ENCODE measurements at places on chromosomes 1 and 21. TPM values are rescaled to one million over a fixed set of nuclear protein-coding genes. Genes with fewer than 3 reads are reported as not detected.

GRCh38 chr1:183048087-183049085 is 25.2 kb downstream of the LAMC1 start:
- no peak for DNase-seq

- no peak for DNase-seq
These were observed 1265.9 kb downstream of the BRINP3 start for GRCh38 chr1:189211742-189212141.

FALEC gene
- 3.6 TPM for total RNA-seq

KLHDC8A gene
- total RNA-seq: 4.4 TPM

- no peak for DNase-seq
These were observed 42.4 kb downstream of the OLFML3 start for GRCh38 chr1:114021665-114022099.

DNA sequence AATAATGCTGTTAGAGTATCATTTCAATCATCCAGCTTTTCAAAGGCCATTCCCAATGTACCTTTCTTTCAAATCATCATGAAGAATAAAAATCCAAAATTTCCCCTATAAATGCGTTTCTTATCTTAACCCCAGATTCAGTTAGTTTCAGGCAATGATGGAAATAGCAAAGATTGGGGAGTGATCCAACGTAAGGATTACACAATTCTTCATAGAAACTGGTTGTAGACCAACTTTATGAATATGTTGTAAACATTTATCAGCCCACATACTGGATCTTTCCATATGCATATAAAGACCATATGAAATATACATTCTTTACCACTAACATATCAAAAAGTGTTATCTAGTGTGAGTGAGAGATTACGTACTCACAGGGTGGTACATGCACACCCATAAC is 92.7 kb downstream of the ZC3H11B start:
- no peak for DNase-seq

DNA sequence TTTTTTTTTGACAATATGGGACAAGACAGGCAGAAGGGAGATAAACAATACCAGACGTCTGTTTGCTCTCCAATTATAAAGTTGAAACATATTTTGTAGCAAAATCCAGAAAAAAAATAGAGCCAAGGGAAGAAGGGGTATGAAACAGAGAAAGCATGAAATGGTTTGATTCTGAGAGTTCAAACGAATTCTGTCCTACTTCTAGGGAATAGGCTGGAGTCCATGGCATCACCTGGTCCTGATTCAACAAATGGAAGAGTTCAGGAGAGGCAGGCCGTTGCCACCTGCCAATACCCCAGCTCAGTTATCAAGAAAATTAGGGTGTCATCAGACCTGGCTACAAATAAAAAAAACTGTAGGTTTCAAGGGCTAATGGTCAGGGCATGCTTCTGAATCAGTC is 71.8 kb downstream of the CLSTN1 start:
- no peak for DNase-seq

ZNF697 gene
- 0.92 TPM for total RNA-seq

GRCh38 chr1:157105988-157106812 is 6.6 kb upstream of the ETV3L start:
- DNase-seq: no peak

DNA sequence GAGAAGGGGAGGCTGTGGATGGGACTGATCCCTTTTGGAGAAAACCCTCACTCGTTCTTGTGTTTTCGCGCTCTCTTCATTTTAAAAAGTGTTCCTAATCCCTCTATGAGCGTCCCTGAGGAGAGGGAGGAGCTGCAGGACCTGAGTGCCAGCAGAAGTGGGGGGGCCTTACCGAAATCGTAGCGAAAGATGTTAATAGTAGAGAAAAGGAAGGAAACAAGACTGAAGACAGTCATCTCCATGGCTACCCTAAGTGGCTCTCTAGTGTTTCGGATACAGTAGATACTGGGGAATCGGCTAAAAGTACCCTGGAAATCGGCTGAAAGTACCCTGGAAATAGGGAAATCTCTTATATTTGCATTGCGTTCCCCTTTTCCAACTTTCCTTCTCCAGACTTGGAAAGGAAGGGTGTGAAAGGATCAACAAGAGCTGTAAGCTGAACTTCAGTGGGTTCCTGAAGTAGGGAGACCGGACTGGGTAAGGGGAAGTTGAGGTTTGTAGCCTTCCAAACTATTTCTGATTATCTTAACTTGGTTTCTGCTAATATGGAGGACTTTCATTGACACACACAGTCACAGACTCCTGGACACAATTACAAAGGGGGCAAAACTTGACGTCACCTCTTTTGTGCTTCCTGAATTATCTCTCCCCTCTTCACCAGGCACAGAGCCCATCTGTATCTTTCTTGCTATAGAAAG is 486 bp upstream of the DSTYK start:
- no peak for DNase-seq

- DNase-seq: no peak
These were observed 4.5 kb downstream of the TTC24 start for GRCh38 chr1:156583821-156584622.

DNA sequence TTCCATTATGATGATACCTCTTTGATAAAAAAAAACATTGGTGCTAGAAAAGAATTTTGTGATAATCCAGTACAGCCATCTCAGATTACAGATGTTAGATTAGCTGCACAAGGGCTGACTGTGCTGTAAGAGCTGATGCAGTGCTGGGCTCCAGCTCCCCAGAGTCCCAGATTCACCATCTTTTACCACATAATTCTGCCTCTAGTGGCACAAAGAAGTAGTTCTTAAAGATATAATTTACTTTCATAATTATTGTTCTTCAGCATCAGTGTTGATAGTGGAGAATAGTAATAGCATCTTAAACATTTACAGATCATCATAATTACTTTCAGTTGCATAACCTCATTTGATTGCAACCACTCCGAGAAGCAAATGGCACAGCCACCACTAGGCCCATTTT is 262.1 kb downstream of the BRINP2 start:
- DNase-seq: no peak

GRCh38 chr1:29370067-29370466 is 133.7 kb downstream of the PTPRU start:
- no peak for DNase-seq

DNA sequence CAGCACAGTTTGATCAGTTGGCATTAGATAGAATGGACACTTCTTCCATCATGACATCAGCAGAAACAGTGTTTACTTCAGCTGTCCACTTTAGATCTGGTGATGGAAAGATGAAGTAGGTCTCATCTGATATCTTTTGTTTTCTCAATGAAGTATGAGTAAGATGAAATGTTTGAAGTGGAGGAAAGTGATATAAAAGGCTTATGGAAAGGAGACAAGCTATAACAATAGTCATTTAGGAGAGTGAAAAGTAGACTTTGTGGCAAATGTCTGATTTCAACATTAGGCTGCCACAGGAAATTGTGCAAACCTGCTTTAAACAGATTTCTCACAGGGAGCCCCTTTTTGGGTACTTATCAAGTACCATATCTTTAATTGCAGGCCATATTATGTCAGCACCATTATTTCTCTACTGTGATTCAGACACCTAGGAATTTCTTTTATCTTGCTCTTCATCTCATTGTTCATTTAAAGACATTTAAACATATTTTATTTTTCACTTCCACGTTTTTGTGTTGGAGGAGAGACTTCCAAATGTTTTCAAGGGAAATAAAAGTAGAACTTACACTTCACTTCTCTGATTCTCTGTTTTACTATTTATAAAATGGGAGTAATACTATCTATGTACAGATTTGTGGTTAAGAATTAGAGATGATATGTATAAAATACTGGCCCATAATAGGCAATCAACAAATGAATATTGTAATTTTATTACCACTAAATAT is 18.1 kb downstream of the PDC start:
- no peak for DNase-seq

- DNase-seq: no peak
These were observed 2.6 kb upstream of the TOR3A start for GRCh38 chr1:179079113-179079761.

DNA sequence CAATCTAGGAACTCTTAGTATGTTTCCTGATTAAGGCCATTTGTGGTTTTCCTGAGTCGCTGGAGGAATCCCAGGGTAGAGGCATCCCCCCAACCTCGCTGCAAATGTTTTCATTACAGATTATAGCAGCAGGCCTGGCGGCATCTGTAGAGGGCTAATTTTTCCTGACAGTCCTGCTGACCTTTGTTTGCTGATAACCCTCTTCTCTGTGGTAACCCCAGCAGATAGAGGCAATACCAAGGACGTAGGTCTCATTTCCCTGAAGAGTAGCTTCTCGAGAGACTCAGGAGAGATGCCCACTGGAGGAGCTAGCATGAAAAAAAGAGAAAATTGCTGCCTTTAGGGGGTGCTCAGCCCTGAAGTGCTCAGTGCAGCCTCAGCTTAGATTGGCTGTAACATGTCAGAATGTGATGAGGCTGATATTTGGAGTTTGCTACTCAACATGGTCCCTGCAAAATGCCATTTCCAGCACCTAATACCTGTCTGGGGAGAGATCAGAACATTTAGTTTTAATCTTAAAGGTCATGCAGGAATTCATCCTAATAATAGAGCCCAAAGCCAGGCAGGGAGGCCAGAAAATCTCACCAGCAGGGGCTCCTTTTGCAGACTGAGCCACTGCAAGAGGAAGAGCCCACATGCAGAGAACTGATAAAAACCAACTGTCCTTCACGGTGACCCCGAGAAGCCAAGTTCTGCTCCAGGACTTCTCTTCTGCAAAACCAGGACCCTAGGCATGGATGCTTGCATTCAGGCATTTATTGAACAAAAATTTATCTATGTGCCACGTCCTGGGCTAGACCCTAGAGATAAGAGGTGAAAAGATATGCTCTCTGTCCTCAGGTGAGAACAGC is 184.5 kb downstream of the KAZN start:
- no peak for DNase-seq

DNA sequence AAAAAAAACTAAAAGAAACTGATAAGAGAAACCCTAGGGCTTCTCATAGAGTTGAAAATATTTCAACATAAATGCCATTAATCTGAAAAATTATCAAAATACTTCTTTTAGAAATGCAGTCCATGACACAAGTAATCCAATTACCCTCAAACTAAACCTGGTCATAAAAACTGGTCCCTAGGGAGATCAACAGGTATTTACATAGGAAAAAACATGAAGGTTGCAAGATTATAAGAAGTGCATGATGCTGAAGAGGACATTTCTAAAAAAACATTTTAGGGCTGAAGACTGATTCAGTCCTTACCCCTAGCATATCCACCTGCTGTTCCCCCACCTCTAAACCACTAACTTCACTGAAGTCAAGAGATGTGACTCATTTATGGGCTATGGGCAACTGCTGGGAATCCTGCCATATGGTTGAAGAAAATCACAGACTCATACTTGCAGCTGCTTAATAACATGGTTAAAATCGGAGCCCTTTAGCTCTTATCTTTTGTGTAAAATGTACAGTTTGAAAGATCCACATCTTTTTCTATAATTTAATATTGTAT is 131.0 kb upstream of the RUNX1 start:
- no peak for DNase-seq

- no peak for DNase-seq
These were observed 382.8 kb downstream of the AMY1C start for GRCh38 chr1:104132382-104132973.

KRTAP10-1 gene
- not detected for total RNA-seq

DNA sequence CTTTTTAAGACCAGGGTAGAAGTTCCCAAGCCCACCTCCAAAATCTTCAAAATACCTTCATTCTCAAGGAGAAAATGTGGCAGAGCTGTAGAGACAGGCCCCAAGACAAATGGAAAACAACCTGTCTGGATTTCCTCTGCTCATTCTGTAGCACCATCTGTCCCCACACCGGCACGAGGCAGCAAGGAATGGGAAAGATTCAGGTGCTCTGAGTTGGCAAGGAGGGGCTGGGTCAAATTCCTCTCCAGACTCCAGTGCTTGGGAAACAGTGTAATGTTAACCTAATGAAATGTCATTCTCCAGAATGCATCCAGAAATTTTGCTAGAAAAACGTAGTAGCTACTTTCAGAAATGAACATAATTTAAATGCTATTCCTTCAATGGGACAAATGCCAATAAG is 9.3 kb downstream of the PABPC4 start:
- no peak for DNase-seq

GRCh38 chr1:26112407-26112775 is 767 bp downstream of the PDIK1L start:
- no peak for DNase-seq

RAB42 gene
- 0.83 TPM for total RNA-seq

GRCh38 chr1:31007462-31007991 is 58.0 kb downstream of the PUM1 start:
- no peak for DNase-seq

- DNase-seq: no peak
These were observed 41.0 kb upstream of the SYNC start for GRCh38 chr1:32743380-32744070.

DNA sequence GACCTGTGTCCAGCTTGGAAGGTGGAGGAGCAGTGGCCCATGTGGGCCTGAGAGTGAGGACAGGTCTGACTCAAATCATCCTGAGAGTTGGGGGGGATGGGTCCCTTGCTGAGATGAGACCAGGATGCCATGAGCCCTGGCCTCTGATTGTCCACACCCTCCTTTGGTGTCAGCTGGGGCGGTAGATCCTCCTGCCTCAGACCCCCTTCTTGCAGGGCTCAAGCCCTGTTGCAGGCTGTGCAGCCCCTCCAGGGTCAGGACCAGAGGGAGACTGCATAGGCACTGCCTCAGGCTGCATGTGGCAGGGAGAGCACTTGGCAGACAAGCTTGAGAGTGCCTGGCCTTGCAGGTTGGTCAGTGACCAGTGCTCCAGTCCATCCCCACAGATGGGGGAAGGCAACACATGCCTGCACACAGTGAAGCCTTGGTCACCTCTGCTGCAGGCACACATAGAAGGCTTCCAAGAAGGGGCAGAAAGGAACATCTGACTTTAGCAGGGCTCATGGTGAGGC is 82.2 kb upstream of the ACTRT2 start:
- DNase-seq: no peak

GRCh38 chr1:109886827-109887226 is 23.8 kb upstream of the CSF1 start:
- DNase-seq: no peak

MXRA8 gene
- 0.45 TPM for total RNA-seq

- no peak for DNase-seq
These were observed 65.4 kb upstream of the PTGS2 start for GRCh38 chr1:186745531-186746146.

- no peak for DNase-seq
These were observed 2.7 kb upstream of the FMO1 start for GRCh38 chr1:171245458-171246064.

TFF2 gene
- 1.7 TPM for total RNA-seq

Data from esophagus squamous epithelium (tissue), 5 donors.